ENCODE measurements at places on chromosomes 16 and 17.

DNA sequence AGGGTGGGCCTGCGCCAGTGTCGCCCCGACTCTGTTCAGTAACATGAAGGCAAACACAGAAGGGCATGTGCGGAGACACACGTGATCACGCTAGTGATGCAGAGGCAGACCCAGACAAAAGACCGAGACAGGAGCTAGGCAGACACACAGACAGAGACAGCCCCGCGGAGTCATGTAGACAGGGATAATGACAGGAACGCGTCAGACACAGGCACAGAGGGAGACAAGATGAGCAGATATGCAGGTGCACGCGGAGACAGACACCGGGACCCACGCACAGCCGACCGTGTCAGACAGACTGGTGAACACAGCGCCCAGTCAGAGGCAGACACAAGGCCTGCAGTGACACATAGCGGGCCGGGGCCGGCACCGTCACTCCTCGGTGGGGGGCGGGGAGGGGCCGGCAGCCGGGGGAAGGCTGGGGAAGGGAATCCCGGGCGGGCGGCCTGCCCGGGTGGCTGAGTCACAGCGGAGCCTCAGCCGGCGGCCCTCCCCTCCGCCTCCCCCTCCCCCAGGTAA is 7.4 kb downstream of the KDM6B start:
- peak; percentile 94 for DNase-seq

DNA sequence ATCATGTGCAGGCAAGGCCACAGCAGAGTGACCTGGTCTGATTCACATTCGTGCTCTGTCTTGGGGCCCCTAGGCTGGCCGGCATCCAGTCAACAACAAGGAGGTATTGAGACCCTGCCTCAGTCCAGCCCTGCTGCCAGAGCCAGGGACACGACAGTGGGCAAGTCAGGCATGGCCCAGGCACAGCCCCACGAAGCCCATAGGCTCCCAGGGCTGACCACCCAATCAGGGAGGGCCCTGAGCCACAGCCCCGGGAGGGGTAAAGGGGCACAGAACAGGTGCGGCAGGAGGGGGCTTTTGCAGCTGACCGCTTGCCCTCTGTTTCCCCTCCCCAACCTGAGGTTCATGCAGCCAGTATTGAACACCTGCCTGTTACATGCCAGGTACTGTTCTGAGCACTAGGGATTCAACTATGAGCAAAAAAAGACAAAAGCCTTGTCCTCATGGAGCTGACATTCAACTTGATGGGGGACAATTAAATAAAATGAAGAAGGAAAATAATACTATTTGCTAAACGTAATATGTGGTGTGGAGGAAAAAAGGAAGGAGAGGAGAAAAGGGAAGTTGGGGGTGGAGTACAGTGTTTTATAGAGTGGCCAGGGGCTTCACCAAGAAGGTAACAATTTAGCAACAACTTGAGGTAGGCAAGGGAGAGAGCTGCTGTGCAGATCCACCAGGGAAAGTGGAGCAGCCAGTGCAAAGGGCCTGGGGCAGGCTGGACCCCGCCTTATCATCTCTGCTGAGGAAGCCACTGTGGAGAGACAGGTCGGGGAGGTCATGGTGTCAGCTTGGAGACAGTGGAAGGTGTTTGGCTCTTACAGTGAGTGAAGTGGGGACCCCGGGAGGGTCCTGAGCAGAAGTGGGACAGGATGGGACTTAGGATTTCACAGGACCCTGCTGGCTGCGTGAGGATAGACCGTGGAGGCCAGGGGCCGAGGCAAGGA is 6.1 kb downstream of the DRC3 start:
- no peak for DNase-seq

GRCh38 chr16:23206986-23207385 is 24.4 kb downstream of the SCNN1G start:
- DNase-seq: no peak

- DNase-seq: no peak
Observed at GRCh38 chr17:73519714-73520368, 124.4 kb downstream of the SDK2 start.

DNA sequence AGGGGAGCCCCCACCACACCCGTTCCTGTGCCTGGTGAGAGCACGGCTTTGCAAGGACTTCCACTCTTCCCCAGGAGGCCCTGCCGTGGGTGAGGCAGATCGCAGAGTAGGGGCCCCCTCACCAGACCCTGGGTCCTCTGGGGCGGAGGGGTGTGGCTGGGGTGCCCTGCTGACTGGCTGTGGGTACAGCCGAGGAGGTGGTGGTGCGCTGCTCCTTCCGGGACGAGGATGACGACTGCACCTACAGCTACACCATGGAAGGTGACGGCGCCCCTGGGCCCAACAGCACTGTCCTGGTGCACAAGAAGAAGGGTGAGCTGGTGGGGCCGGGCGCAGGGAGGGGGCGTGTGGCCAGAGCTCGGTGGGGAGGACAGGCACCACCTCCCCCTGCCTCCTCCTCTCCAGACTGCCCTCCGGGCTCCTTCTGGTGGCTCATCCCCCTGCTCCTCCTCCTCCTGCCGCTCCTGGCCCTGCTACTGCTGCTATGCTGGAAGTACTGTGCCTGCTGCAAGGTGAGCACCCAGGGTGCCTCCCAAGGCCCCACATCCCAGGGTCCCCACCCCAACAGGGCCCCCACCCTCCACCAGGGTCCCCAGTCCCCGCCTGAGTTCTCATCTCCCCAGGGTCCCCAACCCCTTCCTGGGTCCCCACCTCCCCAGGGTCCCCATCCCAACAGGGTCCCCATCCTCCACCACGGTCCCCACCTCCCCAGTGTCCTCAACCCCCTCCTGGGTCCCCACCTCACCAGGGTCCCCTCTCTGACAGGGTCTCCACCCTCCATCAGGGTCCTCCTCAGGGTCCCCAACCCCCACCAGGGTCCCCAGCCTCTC is 16.1 kb downstream of the ITGB4 start:
- DNase-seq: no peak

DNA sequence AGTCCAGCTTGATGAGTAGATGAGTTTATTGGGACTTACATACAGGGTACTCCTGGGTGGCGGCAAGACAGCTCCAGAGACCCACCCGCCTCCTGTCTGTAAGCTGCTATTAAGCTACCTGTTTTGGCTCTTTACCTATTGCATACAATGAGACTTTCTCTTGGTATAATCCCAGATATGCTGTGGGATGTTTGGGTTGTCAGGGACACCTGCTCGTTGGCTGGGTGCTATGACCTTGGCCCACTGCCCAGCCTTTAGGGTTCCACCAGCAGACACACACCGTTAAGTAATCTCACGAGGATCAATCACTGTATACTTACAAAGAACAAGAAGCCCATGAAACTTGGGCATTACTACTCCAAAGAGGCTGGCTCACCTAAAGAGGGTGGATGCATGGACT is 116.4 kb downstream of the NPIPB5 start:
- DNase-seq: no peak

DNA sequence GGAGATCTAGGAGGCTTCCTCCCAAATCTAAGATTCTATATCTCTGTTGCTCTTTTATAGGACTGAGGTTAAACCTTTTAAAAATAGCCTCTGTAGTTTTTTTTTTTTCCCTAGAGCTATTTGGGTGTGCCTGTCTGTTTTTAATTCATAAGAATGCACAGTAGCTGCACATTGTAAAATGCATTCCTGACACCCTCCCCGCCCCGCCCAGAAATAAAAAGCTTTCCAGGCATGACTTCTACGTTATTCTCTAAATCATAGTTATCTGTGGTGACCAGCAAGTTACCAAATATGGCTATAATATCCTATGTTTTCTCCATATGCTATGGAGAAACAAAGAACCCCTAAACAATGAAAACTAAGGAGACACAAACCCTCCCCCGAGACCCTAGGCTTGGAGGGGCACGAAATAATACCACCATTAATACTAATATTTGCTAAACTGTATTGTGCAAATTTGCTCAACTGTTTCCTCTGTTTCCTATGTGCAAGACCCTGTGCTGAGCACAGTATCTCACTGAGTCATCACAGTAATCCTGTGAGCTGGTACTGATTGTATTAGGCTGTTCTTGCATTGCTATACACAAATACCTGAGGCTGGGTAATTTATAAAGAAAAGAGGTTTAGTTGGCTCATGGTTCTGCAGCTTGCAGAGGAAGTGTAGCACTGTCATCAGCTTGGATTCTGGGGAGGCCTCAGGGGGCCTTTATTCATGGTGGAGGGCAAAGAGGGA is 388.3 kb downstream of the CA10 start:
- no peak for DNase-seq

DNA sequence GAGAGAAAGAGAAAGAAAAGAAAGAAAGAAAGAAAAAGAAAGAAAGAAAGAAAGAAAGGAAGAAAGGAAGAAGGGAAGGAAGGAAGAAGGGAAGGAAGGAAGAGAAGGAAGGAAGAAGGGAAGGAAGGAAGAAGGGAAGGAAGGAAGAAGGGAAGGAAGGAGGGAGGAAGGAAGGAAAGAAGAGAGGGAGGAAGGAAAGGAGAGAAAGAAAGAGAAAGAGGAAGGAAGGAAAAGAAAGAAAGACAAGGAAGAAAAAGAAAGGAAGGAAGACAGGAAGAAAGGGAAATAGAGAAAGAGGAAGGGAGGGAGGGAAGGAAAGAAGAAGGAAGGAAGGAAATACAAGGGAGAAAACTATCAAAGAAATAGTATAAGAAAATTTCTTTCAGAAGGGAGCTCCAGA is 7.2 kb upstream of the KRTAP4-7 start:
- no peak for DNase-seq

DNA sequence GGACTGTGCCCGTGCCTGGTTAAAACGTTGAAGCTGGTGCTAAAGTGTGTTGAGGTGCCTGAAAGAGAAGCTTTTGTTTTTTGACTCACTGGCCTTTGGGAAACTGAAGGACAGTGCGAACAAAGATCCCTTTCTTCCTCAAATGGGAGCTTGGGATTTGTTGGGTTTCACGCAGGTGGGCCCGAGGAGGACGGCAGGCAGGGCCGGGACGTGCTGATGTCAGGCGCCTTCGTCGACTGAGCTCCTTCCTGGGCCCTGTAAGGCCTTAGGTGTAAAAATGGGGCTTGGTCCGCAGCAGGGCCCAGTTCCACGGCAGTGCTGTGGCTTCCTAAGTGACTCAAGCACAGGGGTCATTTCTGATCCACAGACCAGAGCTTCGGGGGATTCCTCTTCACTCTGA is 106.9 kb downstream of the BANP start:
- no peak for DNase-seq

DNA sequence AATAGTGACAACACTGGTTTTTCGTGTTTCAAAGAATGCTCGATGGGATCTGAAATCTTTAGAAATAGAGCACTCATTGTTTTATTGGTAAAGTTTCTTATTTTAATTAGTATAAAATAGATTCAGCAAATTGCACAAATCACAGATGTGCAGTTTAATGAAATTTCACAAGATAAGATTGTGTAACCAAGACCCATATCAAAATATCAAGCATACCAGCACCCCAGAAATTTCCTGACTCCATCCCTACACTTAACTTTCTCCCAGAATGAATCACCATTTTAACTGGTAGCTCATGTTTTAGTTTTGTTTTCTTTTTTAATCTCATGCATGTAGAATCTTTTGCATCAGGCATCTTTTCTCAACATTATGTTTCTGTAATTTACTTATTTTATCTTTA is 185.9 kb downstream of the KCNJ2 start:
- DNase-seq: no peak

- DNase-seq: no peak
Observed at GRCh38 chr17:42519546-42520491, 16.2 kb upstream of the NAGLU start.
